ENCODE measurements at places on chromosomes 2 and 18.

GRCh38 chr2:159262226-159262625 is 24.3 kb downstream of the WDSUB1 start:
- DNase-seq: no peak

DNA sequence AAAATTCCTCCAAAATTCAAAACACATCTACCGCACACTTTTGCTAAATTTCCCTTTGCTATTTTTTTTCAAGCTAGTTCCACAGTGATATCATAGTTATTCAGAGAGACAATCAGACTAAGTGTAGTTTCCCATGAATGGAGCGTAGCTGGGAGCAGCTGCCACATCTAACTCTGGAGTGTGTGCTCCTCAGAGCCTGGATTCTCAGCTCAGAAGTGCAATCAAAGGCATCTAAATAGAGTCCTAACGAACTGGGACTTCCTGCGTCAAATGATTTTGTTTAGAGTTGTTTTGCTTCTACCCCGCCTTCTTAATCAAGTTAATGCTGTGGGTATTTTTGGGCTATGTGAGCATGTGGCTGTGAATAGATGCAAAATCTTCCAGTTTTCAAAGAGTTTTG is 160.3 kb downstream of the TMEM18 start:
- DNase-seq: no peak

- DNase-seq: peak; percentile 85
Measured at GRCh38 chr2:71157124-71157793, 26.8 kb downstream of the MPHOSPH10 start.

GRCh38 chr2:106996171-106996769 is 110.3 kb upstream of the ST6GAL2 start:
- peak; percentile 33 for DNase-seq

GRCh38 chr2:147554521-147555107 is 290.2 kb upstream of the ACVR2A start:
- no peak for DNase-seq

DNA sequence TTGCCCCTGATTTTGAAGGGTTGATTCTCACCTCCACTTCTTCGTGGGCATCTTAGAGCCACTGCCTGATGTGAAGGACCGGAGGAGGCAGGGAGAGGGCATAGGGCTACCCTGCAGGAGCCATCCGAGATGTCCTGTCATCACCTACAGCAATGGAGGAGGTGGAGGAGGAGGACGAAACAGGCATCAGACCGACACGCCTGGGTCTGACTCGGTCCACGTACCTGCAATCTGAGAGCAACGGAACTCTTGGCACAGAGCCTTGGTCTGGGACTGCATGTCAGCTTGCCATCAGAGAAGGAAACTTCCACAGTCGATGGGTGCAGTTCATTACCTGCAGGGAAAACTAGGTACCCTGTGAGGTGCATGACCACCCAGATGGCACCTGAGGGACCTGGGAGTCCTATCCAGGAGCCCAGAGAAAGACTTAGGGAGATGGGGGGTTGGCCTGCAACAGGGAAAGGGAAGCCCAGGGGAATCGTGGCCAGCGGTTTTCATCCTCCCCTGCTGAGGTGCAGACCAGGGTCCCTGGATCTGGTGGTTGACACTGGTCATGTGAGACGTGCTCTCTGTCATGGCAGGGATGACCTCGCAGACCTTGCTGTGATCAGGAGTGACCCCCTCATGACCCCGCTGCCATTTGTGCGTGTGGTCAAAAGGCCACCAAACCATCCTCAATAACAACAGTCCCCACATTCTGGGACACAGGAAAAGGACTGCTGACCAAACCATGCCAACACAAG is 190.8 kb downstream of the SEPTIN10 start:
- DNase-seq: no peak

DNA sequence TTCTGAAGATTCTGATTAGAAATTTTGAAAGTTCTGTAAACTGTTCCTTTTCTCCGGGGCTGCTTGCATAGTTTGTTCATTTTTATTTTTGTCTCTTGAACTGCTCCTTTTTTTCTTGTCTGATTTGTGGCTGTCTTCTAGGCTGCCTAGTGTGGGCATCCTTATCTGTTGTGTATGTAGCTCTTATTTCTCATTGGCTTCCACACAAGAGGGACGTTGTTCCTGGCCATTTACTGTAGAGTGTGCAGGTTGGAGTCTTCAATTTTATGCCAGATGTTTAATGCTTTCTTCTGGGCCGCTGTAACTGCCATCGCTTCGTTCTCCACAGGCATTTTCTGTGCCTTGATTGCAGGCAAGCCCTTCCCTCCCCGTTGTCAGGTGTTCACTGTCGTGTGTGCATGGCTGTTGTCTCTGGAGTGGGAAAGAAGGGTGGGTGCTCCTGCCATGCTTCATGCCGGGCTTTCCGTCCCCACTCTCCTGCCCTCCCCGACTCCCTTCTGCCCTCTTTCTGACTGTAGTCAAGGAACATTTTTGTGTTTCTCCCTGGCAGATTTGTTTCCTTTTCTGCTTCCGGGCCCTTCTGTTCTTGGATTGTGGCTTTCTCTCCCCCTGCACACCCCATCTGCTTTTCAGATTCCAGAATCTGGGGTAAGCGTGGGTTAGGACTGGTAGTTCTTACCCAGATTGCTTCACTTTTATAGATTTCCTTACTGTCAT is 15.5 kb downstream of the CEP192 start:
- DNase-seq: no peak

DNA sequence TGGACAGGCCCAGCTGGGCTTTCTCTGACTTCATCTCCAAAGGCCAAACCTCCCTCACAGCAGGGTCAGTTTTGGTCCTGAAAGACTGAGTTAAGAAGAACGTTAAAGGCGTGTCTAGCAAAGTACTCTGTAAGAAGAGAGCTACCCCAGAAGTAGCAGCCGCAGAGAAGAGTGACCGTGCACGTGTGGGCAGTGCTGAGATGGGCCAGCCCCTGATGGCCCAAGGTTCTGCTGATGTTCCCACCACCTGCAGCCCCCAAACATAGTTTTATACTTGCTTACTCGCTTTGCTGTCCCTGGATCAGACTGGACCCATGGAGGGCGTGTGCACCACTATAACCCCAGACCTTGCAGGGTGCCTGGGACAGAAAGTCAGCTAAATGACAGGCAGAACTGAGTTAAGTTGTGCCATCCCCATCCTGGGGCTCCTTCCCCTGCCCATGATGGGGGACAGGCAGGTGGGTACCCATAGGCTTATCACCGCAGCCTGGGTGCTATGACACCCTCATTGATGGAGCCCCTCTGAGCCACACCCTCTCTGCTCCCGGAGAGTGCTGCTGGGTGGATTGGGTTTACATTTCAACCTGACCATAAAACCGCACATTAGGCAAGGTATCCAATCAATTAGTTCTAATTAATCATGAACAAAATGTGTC is 367.3 kb upstream of the HS6ST1 start:
- DNase-seq: no peak

GRCh38 chr2:17850151-17850550 is 28.3 kb upstream of the KCNS3 start:
- peak; percentile 17 for DNase-seq

- DNase-seq: no peak
Measured at GRCh38 chr2:7895289-7895688, 786.6 kb upstream of the ID2 start.

DNA sequence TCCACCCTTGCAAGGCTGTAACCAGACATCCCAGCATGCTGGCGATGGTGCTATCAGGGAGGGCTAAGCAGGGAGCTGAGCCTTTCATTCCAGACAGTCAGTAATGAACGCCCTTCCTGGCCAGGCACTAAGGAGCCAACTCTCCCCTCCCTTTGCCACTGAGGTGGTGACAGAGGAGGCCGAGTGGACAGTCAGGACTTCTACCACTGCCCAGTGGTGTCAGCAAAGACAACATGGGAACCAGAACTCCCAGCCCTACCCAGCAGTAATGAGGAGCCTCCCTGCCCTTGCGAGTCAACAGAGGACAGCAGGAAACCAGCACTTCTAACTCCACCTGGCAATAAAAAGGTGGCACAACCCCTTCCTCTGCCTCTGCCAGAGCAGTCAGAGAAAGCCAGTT is 68.6 kb downstream of the ZAP70 start:
- DNase-seq: no peak

- DNase-seq: no peak
Measured at GRCh38 chr2:83695037-83695436, 764.0 kb downstream of the SUCLG1 start.

DNA sequence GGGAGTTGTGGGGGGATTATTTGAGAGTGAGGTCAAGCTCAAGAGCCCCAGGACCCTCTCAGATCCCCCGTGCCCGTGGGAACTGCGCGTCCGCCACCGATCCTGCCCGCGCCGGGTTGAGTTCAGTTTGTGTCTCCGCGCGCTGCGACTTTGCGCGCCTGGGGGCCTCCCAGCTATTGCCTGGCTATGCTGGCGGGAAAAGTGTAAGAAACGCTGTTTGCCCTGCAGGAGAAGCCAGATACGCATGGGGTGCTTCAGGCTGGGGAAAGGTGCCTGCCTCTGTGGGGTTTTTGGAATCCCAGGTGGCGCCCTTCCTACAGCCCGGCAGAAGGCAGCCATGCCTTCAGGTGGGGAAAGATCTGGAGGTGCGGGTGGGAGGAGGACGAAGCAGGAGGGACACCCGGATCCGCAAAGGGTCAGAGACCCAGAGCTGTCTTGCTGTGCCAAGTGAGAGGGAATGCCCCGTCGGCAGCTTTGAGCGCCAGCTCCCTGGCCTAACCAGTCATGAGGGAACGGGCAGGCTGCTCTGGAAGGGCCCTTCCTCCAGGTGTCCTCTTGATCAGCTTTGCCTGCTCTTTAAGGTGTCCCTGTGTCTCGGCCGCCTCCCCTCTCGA is 22.5 kb downstream of the TEX44 start:
- no peak for DNase-seq

DNA sequence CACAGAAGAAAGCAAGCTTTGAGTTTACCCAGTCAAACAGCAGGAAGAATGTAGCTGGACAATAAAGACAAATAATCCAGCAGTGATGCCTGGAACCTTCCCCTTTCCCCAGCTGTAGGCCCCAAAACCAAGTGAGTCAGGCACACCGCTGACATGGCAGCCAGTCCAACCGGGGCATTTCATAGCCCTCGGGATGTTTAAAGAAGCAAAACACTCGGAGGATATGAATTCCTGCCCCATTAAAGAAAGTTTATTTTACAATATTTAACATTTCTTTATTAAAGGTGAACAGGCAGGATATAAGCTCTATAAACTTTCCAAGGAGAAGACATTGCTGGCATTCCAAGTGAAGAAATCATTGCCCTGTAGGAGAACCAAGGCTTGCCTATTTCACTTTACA is 507.6 kb upstream of the TNP1 start:
- DNase-seq: no peak

DNA sequence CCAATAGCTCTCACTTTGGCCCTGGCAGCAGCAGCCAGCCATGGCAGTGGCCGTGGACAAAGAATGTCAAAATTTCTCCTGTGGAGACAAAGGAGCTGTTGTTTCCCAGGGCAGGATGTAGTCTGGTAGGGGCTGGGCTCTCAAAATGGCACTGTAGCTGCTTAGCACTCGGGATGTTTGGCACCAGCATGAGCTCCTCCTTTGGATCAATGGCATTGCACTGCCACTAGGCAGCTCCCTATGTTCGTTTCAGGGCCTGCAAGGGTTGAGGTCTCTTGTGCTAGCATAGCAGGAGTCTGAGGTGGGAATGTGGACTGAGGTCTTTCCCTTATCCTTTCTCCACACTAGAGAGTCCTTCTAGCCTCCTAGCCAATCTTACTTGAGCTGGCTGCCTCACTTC is 948.8 kb upstream of the FAM98A start:
- DNase-seq: no peak

DNA sequence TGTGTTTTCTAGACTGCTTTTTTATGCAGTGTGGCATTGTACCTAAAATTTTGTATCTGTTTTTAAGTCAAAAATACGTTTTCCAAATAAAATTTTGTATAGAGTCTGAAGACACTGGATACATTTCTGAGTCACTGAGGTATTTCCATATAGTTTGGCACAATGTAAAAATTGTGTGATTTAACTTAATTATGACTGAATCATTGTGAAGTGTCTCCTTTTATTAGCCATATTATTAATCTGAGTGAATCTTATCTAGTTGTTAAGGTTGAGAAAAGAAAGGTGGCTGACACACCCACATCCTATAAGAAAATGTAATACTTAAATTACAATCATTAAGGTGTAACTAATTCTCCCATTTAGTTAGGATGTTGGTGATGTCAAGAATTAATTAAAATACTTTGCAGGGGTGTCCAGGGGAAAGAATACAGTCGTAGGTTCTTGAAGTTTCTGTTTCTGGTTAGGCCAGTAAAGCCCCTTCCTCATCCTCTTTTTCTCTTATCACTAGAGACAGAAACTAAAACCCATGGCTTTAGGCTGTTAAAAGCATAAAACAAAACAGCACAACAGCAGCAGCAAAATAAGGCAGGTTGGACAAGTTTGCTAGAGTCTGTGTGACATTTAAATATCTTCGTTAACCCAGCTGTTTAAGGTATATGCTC is 71.6 kb downstream of the UBE2E3 start:
- no peak for DNase-seq

GRCh38 chr2:108612153-108612513 is 77.9 kb downstream of the LIMS1 start:
- DNase-seq: no peak

GRCh38 chr2:3956892-3957291 is 253.5 kb downstream of the DCDC2C start:
- no peak for DNase-seq
